ENCODE measurements at places on chromosomes 5 and 9.

- DNase-seq: no peak
Observed at GRCh38 chr5:125376059-125376641, 629.7 kb upstream of the ZNF608 start.

- peak; percentile 15 for DNase-seq
Observed at GRCh38 chr9:124940521-124940893, 376 bp downstream of the GOLGA1 start.

GRCh38 chr5:174737330-174737729, 12.9 kb downstream of the MSX2 start:
- no peak for DNase-seq

GRCh38 chr5:83711982-83712601, 8.6 kb downstream of the HAPLN1 start:
- DNase-seq: peak; percentile 8

DNA sequence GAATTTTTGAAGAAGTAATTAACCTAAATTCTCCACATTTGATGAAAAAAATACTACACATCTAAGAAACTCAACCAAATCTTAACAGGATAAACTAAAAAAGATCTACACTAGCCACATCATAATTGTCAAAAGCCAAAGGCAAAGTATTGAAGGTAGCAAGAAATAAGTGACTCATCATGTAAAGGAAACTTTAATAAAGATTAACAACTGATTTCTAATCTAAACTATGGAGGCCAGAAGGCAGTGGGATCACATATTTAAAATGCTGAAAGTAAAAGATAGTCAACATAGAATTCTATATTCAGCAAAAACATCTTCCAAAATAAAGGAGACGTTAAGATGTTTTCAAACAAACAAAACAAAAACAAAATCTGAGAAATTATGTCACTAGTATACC, 2002.9 kb downstream of the MAT2B start:
- DNase-seq: no peak

DNA sequence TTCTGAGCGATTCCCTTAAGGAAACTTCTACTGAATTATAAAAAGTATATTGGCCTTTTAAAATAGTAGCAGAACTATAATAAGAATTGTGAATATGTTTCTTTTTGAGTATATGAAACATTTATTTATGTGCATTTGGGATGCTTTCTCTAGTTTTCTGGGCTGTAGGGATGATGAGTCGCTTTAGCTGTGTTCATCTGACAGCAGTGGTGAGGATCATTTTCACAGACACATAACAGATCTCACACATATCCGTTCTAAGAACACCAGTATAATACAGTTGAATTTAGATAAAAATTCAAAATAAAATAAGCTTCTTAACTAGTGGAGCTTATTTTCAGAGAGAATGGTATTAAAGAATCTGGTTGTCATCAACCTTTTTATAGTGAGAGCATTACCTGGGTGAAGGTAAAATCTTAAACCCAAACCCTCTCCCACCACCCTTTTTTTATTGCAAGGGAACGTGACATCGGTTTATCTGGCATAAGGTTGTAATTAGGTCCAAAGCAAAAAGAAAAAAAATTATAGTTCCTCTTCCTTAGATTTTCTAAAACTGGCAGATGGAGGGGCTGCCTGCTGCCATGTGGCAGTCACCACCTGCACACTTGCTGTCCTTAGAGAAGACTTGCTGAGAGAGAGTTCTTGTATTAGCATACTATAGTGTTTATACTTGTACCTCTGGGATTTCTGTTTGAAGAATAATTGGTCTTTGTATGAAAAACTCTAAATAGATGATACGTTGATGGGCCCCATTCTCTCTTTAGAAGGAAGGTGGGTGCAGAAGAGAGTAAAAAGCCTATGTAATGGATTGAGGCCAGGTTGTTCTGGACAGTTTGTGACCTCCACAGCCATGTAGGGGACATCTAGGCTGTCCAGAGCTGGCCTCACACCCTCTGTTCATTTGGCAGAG, 86.8 kb downstream of the CAMK4 start:
- DNase-seq: no peak

GRCh38 chr5:135038813-135039270, 4.8 kb upstream of the PITX1 start:
- DNase-seq: no peak

- no peak for DNase-seq
Observed at GRCh38 chr9:89574309-89574708, 30.5 kb upstream of the GADD45G start.

- no peak for DNase-seq
Observed at GRCh38 chr9:128226412-128226801, 23.2 kb downstream of the DNM1 start.

DNA sequence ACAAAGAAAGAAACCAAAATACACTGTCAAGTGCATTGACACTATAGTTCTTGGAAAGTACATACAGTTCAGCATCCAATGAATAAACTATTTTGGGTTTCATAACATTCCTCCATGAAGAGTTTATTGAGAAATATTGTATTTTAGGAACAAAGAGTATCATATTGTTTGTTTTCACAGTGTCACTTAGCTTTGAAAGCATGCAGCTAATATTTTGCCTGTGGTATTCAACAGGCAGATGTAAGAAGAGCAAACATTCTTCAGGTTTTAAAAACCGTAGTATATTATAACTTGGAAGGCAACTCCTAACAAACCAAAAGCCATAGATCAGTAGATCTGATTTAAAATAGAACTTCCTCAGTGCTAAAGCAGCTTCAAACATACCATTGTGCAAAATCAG, 4.5 kb downstream of the PRELID2 start:
- DNase-seq: no peak

- DNase-seq: no peak
Observed at GRCh38 chr9:68969538-68969937, 44.4 kb downstream of the PRKACG start.

DNA sequence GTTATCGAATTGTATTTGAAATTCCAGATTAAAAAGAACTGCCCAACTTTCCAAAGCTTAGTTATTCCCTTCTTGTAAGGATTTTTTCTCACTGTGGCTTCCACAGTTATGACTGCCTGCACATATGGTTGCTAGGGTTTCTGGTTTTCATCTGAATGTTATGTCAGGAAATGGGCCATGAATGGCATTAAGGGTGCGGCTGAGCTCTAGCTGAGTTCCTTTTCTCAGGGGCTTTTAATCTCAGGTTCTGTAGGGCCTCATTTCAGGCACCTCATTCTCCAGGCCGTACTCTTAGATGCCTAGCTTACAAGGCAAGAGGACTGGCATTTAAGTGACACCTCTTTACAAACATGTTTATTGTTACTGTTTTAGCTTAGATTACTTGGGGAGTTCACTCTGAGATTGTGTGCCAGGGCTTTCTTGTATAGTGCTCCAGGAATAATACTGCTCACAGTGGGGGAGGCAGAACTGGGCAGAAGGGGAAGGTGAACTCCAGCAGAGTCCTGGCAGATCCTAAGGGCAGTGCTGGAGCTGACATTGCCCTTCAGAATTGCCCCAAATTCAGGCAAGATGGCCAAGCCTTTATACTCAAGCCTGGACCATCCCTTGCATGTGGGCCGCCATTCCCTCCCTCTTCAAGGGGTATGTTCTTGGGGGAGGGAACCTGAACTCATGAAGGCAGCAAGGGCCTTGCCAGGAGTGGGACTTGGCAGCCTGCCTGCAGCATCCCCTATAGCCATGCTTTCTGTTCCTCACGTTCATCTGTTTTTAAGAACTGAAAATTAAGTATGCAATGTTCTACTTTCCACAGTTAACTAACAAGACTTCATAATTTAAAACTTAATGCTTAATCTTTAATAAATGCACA, 111.5 kb downstream of the KDM4C start:
- DNase-seq: no peak

- DNase-seq: no peak
Observed at GRCh38 chr5:27619982-27620381, 581.6 kb upstream of the CDH9 start.

GRCh38 chr9:109372246-109372645, 51.4 kb upstream of the EPB41L4B start:
- no peak for DNase-seq

DNA sequence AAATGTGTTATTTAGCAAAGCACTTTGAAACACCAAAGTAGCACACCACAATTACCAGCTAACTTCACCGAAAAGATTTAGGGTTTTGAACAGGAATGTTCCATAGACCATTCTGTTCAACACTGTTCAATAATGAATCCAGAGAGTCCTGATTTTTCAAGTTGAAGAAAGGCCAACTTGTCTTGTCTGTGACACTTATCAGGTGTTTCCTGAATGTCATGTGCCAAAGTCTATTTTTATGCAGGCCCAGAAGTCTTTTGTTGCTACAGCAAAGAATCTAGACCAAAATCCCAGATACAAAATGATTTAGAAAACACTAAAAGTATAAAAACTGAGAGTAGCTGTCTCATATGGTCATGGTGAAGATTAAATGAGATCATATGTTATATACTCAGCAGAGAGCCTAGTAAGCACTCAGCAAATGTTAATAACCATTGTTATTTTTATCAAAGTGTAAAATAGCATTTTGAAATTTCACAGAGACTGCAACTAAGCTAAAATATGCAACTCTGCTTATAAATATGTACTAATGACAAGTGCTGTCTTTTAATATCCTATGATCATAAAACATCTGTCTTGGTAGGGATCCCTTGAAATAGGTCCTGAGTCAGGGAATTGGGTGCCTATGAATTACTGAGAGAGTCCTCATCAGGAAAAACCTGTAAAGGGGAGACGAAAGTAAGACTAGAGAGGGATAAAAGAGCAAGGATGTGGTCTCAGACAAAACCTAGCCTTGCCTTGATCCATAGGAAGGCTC, 122.4 kb upstream of the SLC12A2 start:
- DNase-seq: no peak

DNA sequence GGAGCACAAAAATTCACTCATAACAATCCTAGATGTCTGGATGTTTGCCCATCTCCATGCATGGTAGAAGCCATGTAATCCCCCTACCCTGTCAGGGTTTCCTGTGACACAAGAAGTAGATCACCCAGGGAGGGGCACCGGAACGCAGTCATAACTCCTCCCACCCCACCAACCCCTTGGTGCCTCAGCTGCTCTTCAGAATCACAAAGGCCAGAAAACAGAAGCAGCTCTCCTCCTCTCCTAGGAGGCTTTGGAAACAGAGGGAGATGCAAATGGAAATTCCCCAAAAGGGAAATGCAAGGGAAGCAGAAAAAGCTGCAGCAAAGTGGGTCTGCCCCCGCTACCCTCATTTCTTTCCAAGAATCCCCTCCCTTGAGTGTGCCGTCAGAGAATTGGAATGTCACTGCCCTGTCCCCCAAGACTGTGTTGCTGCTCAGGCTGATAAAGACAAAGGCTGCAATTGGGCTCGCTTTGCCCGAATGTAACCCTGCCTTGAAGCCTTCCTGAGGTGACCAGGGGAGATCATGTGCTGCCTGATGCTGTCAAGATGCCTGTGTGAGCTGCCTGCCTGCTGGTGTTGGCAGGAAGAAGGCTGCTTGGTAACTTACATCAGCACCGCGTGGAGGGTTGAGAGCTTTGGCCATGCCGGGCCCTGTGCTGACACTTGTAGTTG, 65.5 kb upstream of the ABCA1 start:
- DNase-seq: no peak

DNA sequence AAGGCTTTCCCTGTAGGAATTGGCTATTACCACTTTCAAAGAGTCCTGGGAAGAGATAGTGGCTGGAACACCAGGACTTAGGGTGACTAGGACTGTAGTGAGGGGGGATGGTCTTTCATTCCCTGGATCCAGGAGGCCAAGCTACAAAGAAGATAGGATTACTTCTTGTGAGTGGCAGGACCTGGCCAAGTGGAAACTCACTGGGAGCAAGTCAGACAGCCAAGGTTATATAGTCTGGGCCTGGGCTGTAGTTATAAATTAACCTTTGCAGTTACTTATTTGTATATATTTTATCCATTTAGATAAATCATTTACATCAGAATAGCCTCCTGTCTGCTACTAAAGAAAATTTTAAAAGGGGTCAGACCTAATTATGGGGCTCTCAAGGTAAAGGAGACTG, 124.3 kb downstream of the TLR4 start:
- DNase-seq: no peak

GRCh38 chr5:113026211-113026610, 49.6 kb downstream of the DCP2 start:
- DNase-seq: no peak

- no peak for DNase-seq
Observed at GRCh38 chr5:157543825-157544622, 31.6 kb downstream of the ADAM19 start.

DNA sequence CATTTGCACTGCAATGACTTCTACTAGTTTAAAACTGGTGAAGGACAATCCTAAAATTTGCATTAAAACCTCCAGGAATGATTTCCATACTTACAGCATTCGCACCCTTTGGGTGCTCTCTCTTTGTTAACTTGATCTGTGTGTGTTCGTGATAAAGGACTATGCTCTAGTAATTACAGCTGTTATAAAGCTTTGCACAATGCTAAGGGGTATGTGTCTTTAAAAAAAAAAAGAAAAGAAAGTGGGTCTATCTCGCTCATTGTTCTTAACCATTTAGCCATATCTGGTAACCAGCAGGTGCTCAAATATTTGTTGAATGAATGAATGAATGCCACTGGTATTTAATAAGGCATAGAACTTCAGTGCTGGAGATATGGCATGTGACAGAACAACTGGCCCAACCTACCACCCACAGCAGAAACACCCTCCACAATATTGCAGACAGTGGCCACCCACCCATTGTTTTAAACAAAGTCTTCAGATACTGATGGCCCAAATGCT, 8.7 kb downstream of the TRIM36 start:
- no peak for DNase-seq

GRCh38 chr9:28923351-28923750, 1350.1 kb upstream of the C9orf72 start:
- no peak for DNase-seq

DNA sequence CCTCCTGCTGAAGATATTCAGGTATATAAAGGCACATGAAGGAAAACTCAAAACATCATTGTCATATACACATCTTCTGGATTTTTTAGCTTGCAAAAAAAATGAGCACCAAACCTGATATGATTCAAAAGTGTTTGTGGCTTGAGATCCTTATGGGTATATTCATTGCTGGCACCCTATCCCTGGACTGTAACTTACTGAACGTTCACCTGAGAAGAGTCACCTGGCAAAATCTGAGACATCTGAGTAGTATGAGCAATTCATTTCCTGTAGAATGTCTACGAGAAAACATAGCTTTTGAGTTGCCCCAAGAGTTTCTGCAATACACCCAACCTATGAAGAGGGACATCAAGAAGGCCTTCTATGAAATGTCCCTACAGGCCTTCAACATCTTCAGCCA, at the start of gene IFNK:
IFNK (plus strand) TSS at position 55 of the 400 bp plus-strand sequence; CDS start at position 102, 47 bp downstream.
- DNase-seq: no peak

- DNase-seq: no peak
Observed at GRCh38 chr9:27925815-27926214, 352.5 kb upstream of the C9orf72 start.

DNA sequence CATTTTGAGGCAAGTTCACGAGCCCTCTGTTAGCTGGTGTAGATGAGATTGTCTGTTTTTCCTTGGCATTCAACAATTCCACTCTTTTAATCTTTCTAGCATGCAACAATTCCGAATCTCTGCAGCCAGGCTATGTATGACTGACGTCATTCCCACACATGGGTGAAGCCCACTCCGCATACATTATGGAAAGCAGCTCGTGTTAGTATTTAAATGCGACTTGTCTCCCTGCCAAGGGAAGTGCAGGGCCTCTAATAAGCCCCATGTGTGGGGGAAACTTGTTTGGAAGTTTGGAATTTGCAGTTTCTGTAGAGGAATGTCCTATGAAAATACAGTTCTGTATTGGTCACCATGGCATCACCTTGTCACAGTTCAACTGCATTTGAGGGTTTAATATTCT, 146.0 kb upstream of the FBXL7 start:
- no peak for DNase-seq

- no peak for DNase-seq
Observed at GRCh38 chr5:142630927-142631539, 54.9 kb downstream of the FGF1 start.

GRCh38 chr9:22240619-22241018, 206.0 kb upstream of the DMRTA1 start:
- DNase-seq: no peak
